HFFc6 (cell line): ENCODE measurements at places on chromosomes 7 and 10. TPM values are rescaled to one million over a fixed set of nuclear protein-coding genes. Genes with fewer than 3 reads are reported as not detected.

SHOC2 gene
- total RNA-seq, result 39.5 to 57.6 TPM (median 56.6 TPM) in 3 replicates

SPDYE8 gene
- not detected in 3 replicates for total RNA-seq

SORBS1 gene
- 0.06 to 0.19 TPM (median 0.12 TPM) in 3 replicates for total RNA-seq

LRRC27 gene
- 6.7 to 9.2 TPM (median 6.7 TPM) in 3 replicates for total RNA-seq

RAMP3 gene
- not detected in 2 replicates for total RNA-seq

MYOZ1 gene
- total RNA-seq, result 0.41 to 2.0 TPM (median 1.00 TPM) in 3 replicates

STK32C gene
- total RNA-seq, result 5.5 to 8.6 TPM (median 7.6 TPM) in 3 replicates

TLX1 gene
- total RNA-seq, result not detected in 3 replicates

SPDYE2 gene
- total RNA-seq, result not detected in 3 replicates

VSTM4 gene
- 0.10 to 0.14 TPM (median 0.12 TPM) in 3 replicates for total RNA-seq

FMC1 gene
- total RNA-seq, result 9.5 to 15.3 TPM (median 12.8 TPM) in 3 replicates

ERVW-1 gene
- total RNA-seq, result not detected in 3 replicates

PRKAG2 gene
- total RNA-seq, result 15.5 to 18.8 TPM (median 17.6 TPM) in 3 replicates

ATRNL1 gene
- 0.09 to 0.29 TPM in 2 of 3 replicates, not detected in the other for total RNA-seq

PHYHIPL gene
- total RNA-seq, result not detected in 3 replicates

OPN4 gene
- not detected in 3 replicates for total RNA-seq

EBF3 gene
- 0.09 to 0.26 TPM in 2 of 3 replicates, not detected in the other for total RNA-seq

SYT15B gene
- 0.39 to 2.4 TPM in 2 of 3 replicates, not detected in the other for total RNA-seq

INHBA gene
- 19.0 to 29.2 TPM (median 26.3 TPM) in 3 replicates for total RNA-seq

SMARCD3 gene
- total RNA-seq, result 28.0 to 36.1 TPM (median 30.4 TPM) in 3 replicates

STK31 gene
- not detected in 3 replicates for total RNA-seq

NUTM2E gene
- total RNA-seq, result 0.24 TPM in 1 of 3 replicates, not detected in the others

PON1 gene
- not detected in 3 replicates for total RNA-seq

PNLIPRP2 gene
- not detected in 3 replicates for total RNA-seq

COL17A1 gene
- 0.63 and 1.3 TPM in 2 replicates for total RNA-seq

OR9A2 gene
- not detected in 3 replicates for total RNA-seq

PDK4 gene
- not detected in 3 replicates for total RNA-seq

GRM3 gene
- total RNA-seq, result not detected in 3 replicates

GDF10 gene
- total RNA-seq, result not detected in 3 replicates

TOMM7 gene
- 372 and 404 TPM in 2 replicates for total RNA-seq

PALD1 gene
- total RNA-seq, result not detected in 3 replicates

GRID2IP gene
- total RNA-seq, result not detected in 3 replicates

ASAH2 gene
- total RNA-seq, result 4.6 and 4.7 TPM in 2 replicates

OPALIN gene
- total RNA-seq, result not detected in 3 replicates

C10orf105 gene
- not detected in 3 replicates for total RNA-seq

ACSM6 gene
- total RNA-seq, result not detected in 3 replicates

ENKUR gene
- 0.14 to 0.18 TPM (median 0.17 TPM) in 3 replicates for total RNA-seq

SLC16A9 gene
- total RNA-seq, result not detected in 3 replicates

UNCX gene
- not detected in 2 replicates for total RNA-seq

CARD11 gene
- not detected in 2 replicates for total RNA-seq

RBP3 gene
- not detected in 3 replicates for total RNA-seq

CDK14 gene
- 17.7 to 28.2 TPM (median 26.3 TPM) in 3 replicates for total RNA-seq

FAM241B gene
- 0.24 TPM in 1 of 3 replicates, not detected in the others for total RNA-seq

PTN gene
- total RNA-seq, result 1.8 to 8.0 TPM (median 2.7 TPM) in 3 replicates

CPA1 gene
- not detected in 3 replicates for total RNA-seq

PTPRE gene
- total RNA-seq, result 0.14 TPM in 1 of 3 replicates, not detected in the others

PGAM2 gene
- 0.26 to 0.47 TPM (median 0.37 TPM) in 3 replicates for total RNA-seq

FZD8 gene
- 0.45 to 0.80 TPM (median 0.77 TPM) in 3 replicates for total RNA-seq

NCAPG2 gene
- 25.0 to 56.9 TPM (median 36.3 TPM) in 3 replicates for total RNA-seq

GNG11 gene
- total RNA-seq, result 26.8 and 27.2 TPM in 2 replicates

ABHD11 gene
- 14.8 to 16.5 TPM (median 16.2 TPM) in 3 replicates for total RNA-seq

CPEB3 gene
- total RNA-seq, result 0.92 to 1.1 TPM (median 1.1 TPM) in 3 replicates

NEUROD6 gene
- not detected in 2 replicates for total RNA-seq

TMEM236 gene
- total RNA-seq, result 0.08 to 0.15 TPM (median 0.09 TPM) in 3 replicates

SRGN gene
- total RNA-seq, result 124 and 402 TPM in 2 replicates
